ENCODE measurements at places on chromosomes 16 and 17.
A peak's percentile ranks its signal among the peaks of the same experiment; 100 is the strongest.

GRCh38 chr17:5042157-5043022 is 7.2 kb upstream of the SLC52A1 start:
- no peak for DNase-seq

- no peak for DNase-seq
These were observed 14.6 kb upstream of the CIBAR2 start for GRCh38 chr16:85126705-85127378.

DNA sequence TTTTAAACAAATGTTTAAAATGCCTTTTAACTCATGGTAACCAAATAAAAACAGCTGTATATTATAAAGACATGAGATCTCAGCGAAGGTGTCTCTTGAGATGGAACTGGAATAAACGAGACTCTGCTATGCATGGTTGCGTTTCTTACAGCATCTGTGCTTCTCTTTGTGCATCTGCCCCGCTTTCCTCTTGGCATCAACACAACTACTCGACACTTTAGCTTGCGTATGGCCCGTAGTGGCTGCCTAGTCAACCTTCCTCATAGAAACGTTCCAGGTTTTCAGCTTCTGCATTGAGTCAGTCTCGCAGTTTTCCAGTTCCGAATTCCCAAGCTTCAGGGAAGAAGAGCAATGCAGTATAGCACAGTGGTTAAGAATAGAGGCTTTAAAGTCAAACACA is 214.9 kb downstream of the CEP112 start:
- no peak for DNase-seq

DNA sequence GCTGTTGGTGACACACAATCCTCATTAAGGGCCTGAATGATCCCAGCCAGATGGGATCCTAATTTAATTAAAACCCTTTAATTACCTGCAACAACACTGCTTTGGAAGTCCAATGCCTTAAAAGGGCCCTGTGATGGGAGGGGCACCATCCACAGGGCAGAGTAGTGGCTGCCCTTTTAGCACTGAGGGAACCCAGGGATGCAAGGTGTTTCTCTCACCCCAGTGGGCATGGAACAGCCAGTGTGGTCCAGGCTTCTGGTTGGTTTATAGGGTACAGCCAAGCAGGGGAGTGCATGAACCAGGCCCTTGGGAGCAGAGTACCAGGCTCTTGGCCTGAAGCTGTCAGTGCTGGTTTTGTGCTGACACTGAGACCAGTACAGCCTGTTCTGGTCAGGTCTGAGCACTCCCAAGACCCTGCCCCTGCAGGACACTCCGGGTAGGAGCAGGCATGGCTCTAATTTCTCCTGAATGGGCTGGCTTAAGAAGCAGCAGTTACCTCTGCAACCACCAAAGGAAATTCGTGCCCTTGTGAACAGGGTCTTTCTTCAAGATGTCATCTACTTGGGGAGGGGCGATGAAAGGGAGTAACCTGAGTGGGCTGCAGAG is 9.9 kb downstream of the NXPH3 start:
- DNase-seq: no peak

GRCh38 chr17:77534137-77534536 is 393.4 kb downstream of the SEC14L1 start:
- DNase-seq: no peak

DNA sequence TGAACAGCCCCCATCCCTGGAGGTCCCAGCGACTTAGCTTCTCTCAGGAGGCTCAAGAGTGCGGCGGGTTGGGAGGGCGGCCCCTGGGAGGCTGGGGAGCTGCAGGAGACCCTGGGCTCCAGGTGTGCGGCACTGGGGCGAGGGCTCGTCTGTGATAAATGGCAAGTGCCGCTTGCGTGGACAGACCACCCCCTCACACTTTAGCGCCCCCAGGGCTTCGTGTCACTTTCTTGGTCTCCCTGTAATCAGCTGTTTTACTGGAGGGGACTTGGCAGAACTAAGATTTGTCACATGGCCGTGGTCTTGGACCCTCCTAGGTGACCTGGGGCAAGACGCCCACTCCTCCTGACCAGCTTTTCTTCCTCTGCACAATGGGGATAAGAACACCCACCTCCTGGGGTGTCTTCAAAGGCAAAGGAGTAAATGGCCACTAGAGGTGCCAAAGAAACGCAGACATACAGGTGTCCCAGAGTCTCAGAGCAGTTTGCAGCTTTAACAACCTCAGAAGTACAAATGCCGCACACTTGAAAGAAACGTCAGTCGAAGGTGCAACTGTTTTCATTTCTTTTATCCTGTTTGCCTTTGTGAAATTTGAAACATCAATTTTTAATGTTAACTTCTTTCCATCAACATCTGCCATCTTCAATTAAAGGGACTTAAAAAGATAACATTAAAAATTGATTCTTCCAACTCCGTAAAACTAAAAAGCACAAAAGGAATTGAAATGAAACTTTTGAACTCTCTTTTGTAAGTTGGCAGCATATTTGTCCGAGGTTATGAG is 946 bp downstream of the OSGIN1 start:
- no peak for DNase-seq

GRCh38 chr17:49456183-49456965 is 38.7 kb upstream of the NGFR start:
- DNase-seq: peak; percentile 76

DNA sequence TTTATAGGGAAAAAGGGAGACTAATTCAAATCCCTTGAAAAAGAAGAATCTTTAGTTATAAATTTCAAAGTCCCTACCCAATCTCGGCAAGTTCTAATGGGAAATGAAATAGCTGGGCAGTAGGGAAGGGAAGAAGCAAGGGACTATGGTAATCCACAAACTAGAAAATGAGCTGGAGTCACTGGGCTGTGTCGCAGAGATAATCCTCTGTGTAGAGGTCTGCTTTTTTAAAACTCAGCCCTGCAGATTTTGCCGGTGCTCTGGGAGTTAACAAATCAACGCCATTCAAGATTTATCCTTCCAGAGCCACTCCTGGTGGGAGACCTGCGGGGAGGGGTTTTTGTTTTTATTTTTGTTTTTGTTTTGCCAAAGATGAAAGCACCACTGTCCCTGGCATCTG is 20.8 kb downstream of the SNX11 start:
- no peak for DNase-seq

DNA sequence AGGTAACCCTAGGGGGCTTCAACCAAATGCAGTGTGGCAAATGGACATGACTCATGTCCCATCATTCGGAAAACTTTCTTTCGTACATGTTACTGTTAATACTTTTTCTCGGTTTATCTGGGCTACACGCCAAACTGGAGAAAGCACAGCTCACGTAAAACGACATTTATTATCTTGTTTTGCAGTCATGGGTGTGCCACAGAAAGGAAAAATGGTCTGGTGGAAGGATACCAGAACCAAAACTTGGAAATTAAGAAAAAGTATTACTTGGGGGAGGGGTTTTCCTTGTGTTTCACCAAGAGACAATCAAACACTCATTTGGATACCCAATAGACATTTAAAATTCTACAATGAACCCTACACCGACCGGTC is 23.6 kb downstream of the ALOX15B start:
- no peak for DNase-seq

DNA sequence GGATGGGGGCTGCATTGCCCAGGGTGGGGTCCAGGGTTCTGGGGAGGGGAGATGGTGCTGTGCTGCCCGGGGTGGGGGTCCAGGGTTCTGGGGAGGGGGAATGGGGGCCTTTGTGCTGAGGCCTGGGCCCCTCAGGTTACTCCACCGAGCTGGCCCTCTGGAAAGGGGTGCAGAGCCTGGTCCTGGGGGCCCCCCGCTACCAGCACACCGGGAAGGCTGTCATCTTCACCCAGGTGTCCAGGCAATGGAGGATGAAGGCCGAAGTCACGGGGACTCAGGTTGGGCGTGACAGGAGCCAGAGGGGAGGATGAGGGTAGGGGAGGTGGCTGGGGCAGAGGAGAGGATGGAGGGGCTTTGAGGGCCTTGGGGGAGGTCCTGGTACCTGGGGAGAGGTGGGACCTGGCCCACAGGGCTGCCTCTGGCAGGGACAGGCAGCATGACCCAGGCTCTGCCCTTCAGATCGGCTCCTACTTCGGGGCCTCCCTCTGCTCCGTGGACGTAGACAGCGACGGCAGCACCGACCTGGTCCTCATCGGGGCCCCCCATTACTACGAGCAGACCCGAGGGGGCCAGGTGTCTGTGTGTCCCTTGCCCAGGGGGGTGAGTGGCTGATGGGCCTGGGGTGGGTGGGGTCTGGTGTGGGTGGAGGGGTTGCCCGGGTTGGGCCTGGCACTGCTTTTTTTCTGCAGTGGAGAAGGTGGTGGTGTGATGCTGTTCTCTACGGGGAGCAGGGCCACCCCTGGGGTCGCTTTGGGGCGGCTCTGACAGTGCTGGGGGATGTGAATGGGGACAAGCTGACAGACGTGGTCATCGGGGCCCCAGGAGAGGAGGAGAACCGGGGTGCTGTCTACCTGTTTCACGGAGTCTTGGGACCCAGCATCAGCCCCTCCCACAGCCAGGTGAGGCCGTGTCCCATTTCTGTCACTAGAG is 7.8 kb downstream of the ITGAX start:
- no peak for DNase-seq

- no peak for DNase-seq
These were observed 13.6 kb upstream of the KPNA2 start for GRCh38 chr17:68021963-68022362.

DNA sequence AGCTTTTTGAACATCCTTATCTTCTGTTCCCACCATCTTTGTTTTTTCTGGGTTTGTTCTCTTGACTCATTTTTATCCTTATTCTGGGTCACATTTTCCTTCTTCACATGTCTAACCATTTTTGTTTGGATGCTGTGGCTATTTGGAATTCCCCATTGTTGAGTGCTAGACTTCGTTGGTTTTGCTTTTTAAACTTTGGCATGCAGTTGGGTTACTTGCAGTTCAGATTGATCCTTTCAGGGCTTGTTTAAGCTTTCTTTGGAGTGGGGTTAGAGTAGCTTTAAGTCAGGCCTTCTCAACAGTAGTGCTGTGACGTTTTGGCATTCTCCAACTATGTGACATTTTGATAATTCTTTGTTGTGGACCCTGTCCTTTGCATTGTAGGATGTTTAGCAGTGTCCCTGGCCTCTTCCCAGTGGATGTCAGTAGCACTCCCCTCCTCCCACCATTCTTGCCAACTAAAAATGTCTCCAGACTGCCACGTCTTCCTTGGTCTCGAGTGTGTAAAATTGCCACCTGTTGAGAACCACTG is 21.1 kb downstream of the PRMT7 start:
- DNase-seq: no peak

- no peak for DNase-seq
These were observed at the start of gene KRT20 for GRCh38 chr17:40884708-40885512. Gene KRT20 (minus strand): TSS chr17:40885242. CDS start chr17:40885185, 57 bp downstream.

DNA sequence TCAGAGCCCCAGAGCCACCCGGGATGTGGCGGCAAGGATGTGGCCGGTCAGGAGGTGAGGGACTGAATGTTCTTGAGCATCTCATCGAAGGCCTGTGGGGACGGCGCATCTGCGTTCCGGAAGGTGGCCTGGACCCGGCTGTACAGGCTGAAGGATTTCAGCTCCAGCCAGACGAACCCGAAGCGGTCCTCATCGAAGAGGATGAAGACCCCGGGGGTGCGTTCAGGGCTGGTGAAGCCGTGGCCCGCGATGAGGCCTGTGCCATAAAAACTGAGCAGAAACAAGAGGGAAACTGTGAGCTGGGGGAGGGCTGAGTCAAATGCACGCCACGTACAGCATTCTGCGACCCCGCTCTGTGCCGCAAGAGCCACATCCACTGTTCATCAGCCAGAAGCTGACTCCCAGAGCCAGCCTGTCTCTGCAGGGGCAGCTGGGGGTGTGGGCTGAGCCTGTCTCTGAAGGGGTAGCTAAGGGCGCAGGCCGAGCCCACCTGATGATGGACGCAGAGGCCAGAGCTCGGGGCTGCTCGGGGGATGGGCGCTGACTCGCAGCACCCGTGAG is 14.1 kb upstream of the C16orf95 start:
- no peak for DNase-seq

DNA sequence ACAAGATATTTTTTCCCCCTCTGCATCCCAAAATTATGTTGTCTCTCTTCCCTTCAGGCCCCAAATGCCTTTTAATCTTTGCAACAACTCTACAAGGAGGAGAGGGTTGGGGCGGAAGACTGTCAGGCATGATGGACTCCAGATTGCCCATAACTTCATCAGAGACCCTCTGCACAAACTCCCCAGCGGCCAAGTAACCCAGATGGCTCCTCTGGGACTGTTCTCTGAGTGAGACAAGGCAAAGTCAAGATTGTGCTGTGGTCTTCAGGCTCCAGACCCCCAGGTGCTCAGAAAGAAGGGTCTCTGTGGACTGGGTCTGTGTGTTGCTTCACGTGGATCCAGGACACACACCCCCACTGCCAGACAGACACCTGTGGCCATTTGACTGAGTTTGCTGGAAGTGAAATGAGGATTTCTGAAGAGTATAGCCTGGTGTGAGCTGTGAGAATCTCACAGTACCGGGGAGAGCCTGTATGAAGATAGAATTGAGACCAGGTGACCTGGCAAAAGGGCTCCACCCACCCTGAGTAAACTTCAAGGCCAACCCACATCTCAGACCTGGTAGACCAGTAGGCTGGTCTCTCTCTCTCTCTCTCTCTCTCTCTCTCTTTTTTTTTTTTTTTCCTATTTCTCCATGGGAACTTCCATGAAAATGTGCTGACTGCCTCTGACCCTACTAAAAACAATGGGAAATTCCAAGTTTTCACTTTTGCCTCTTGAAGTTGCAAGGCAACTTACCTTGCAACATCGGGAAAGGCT is 354.1 kb downstream of the SOX9 start:
- no peak for DNase-seq

DNA sequence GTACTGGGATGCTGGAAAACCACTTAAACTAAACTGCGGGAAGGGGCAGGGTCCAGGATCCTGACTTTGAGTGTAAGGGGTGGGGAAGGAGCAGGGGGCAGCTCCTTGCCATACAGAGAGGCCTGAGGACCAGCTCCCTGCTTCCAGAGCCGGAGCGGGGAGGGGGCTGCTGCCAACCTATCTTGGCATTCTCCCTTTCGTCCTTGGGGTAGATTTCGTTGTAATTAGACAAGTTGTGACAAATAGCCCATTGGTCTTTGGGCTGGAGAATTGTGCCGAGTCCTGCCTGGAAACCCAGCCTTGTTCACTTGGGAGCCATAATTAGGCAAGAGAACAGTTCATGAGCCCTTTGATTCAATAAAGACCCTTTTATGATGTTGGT is 175.5 kb downstream of the RAB11FIP4 start:
- no peak for DNase-seq

- no peak for DNase-seq
These were observed 40.2 kb downstream of the MAF start for GRCh38 chr16:79560318-79560717.

GRCh38 chr16:77297996-77298395 is 98.8 kb downstream of the SYCE1L start:
- no peak for DNase-seq

GRCh38 chr16:25079637-25080378 is 31.7 kb upstream of the LCMT1 start:
- no peak for DNase-seq

All from H54 (cell line).